ENCODE measurements at places on chromosomes 1 and 21.
A peak's percentile ranks its signal among the peaks of the same experiment; 100 is the strongest.

- DNase-seq, result no peak
Observed at GRCh38 chr21:38950435-38951094, 144.8 kb downstream of the ETS2 start.

DNA sequence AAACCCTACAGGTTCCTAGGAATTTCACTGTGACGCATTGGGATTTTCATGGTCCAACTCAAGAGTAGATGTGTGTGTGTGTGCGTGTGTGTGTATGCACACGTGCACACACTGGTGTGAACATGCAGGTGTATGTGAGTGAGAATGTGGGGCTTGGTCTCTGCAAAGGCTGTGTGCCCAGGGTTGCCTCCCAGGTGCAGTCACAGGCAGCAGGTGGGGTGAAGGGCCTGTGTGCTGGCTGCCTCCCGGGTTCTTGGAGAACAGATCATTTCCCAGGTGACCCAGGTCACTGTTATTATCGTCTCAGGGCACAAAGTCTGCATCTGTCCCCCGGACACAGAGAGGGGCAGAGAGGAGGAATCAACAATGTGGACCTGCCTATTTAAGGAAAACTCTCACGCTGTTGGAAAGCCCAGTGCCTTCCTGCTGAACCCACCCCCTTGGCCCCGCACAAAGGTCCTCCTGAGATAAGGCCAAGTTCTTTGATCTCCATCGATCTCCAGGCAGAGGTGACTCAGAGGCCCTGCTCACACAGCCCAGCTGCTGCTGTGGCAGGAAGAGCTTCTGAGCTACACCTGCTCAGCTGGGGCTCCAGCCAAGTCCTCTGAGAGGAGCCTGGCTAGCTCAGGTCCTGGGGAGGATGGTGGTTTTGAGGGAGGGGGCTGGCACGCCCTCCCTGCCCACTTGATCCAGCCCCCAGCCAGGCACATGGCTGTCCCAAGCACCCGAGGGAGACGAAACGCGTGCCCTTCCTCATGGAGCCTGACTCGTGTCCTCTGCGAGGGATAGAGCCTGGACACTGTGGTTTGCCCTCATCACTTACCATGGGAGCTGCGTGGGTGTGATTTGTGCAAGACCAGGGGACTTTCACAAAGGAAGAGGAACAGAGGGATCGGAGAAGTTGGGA is 134.0 kb upstream of the ARHGEF16 start:
- no peak for DNase-seq

GRCh38 chr1:64631346-64632034 is 113.4 kb upstream of the RAVER2 start:
- no peak for DNase-seq

- no peak for DNase-seq
Observed at GRCh38 chr21:31752352-31752751, 20.4 kb upstream of the SCAF4 start.

- DNase-seq, result no peak
Observed at GRCh38 chr21:44952929-44953627, 13.2 kb downstream of the SLX9 start.

GRCh38 chr1:164971921-164972415 is 384.5 kb downstream of the LMX1A start:
- peak; percentile 88 for DNase-seq

DNA sequence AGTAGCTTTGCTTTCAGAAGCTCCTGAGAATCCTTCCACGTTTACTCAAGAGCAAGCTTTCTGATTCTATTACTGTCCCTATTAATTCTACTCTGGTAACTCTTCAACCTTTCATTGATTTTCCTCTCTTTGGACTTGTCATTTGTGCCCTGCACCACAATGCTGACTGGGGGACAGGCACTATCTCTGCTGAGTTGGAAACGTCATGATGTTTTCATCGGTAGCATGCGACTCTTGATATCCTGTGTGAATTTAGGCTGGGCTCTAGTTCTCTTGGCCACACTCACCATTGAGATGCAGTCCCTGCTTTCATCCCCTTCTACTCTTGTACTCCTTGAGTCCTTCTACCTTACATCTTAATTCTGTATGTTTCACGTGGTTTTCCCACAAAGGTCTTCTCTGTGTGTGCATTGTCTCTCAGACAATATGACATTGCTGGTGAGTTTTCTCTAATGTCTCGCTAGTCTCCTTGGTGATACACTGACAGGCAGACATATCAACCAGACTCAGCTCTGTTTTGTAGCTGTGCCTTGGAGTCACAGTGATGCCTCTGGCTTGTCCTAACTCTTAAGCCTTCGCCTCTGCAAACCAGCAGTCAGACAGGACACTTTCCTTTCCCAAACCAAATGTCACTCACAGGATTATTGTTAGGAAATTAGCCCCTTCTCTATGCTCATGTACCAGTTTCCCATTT is 223.6 kb upstream of the ADGRL2 start:
- no peak for DNase-seq

- DNase-seq, result no peak
Observed at GRCh38 chr1:1333551-1334241, 2.6 kb downstream of the TAS1R3 start.

GRCh38 chr21:36589352-36589971 is 109.5 kb upstream of the SIM2 start:
- DNase-seq, result peak; percentile 71

- DNase-seq, result no peak
Observed at GRCh38 chr1:235160383-235160956, 580 bp downstream of the RBM34 start.

DNA sequence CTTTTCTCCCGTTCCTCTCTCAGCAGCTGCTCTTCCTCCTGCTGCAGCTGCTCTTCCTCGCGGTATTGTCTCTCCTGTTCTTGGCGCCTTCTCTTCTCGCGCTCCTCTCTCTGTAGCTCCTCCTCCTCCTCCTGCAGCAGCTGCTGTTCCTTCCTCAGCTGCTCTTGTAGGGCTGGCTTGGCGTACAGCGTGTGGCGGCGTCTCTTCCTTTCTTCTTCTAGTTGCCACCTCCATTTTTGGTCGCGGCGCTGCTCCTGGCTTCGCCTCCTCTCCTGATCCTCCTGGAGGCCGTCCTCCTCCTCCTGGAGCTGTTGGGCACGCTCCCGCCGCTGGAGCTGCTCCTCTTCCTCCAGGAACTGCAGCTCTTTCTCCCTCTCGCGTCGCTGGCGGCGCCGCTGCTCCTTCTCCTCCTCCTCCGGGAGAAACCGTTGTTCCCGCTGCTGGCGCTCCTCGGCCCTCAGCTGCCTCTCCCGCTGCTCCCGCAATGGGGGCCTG is 4.8 kb downstream of the TCHH start:
- peak; percentile 70 for DNase-seq

DNA sequence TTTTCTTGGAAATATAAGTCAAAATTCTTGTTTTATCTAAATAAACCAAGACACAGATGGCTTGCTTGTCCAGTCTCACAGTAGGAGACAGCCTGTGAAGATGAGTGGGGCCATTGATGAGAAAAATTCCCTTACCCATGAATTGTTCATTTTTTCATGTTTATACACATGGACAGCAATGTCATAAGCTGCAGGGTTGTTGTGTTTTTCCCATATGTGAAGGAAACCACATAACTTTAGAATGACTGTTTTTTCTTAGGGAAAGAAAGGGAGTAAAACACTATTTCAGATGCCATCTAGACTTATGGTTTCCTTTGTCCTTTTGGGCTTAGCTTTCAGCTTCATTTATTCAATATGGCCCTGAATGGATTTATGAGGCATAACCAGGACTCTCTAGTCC is 622.5 kb upstream of the NR5A2 start:
- DNase-seq, result no peak

DNA sequence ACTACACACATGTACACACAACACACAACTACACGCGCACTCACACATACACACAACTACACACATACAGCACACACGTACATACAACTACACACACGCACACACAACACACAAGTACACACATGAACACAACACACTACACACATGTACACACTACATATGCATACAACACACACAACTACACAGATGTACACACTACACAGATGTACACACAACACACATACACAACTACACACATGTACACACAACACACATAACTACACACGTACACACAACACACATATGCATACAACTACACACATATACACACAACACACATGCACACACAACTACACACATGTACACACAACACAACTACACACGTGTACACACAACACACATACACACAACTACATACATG is 318.6 kb downstream of the CAMTA1 start:
- no peak for DNase-seq

DNA sequence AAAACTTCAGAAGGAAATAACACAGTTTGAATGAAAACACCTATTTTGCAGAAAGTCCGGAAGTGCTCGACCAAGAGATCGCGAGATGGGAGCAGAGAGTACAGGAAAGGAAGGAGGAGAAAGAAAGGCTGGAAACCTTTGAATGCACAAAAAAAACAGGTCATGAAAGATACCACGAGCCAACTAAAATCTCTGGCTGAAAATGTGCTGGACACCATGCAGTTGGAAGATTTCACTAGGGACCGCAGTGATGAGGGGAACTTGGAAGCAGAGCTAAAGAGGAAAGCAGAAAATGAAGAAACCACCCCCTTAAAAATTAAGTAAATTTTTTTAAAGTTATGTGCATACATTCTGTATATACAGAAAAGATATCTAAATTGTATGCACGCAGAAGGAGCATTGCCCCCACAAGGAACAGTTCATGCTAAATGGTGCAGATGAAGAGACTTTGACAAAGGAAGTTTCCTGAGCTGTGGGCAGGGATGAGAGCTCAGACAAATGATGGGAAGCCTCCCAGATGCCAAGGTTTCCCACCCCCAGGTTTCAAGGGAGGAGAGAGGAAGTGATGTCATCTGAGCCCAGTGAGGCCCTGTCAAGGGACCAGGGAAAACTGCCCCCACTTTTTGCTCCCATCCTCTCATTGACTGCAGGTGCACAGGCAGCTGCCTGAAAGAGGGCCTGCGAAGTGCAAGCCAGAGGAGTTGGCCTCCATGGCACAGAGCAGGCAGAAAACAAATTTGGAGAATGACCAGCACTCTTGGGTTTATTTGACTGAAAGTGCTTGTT is 52.5 kb downstream of the ETS2 start:
- no peak for DNase-seq

DNA sequence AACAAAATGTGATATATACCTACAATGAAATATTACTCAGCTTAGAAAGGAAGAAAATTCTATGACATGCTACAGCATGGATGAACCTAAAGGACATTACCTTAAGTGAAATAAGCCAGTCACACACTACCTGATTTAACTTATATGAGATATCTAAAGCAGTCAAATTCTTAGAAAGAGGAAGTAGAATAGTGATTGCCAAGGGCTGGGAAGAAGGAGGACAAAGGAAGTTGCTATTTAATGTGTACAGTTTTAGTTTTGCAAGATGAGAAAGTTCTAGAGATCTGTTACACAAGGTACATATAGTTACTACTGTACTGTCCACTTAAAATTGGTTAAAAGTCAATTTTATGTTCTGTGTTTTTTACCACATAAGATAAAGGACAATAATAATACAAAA is 87.5 kb upstream of the KCTD3 start:
- no peak for DNase-seq

- no peak for DNase-seq
Observed at GRCh38 chr1:208634346-208635140, 390.4 kb upstream of the PLXNA2 start.

DNA sequence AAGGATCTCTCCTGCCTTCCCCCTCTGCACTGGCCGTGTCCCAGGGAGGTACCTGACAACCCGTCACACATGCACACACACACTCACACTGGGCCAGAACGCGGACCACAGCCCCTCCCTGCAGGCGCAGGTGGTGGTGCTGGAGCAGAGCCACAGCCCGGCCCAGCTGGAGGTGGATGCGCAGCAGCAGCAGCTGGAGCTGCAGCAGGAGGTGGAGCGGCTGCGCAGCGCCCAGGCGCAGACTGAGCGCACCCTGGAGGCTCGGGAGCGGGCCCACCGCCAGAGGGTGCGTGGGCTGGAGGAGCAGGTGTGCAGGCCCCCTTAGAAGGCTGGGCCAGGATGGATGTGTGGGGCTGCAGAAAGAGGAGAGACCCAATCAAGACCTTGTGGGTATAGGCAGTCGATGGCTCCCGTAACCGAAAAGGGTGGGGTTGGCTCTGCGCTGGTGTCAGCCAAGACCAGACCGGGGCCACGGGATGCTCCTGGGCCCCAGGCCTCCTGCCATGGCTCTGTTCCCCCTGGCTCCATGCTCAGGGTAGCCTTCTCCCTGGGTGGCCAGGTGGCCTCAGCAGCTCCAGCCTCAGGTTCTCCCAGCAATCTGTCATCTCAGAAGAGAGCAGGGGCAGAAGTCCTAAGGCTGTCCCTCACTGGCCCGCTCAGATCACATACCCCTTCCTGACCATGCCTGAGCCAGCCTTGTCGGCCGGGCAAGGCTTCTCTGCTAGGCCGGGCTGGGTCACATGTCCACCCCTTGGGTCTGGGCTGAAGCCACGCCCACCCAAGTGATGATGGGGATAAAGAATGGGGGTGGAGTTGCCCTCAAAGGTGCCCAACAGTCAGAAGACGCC is 8.9 kb downstream of the MFAP2 start:
- DNase-seq, result peak; percentile 82

DNA sequence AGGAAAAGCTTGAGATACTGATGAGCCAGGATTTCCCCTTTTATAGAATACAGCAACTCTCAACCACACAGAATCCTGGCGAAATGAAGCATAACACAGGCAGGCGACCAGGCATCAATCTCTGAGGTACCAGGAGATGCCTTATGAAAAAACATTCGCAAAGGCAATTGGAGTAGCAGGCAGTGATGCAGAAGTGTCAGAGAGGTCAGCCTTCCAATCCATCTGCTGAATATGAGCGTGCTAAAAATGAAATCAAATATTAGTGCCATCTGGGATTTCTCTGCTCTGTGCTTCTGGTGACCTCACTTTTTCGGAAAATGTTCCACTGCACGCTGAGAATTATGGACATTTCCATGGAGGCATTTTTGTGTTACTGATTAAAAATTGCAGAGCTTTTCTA is 258.8 kb downstream of the VAV3 start:
- DNase-seq, result no peak

DNA sequence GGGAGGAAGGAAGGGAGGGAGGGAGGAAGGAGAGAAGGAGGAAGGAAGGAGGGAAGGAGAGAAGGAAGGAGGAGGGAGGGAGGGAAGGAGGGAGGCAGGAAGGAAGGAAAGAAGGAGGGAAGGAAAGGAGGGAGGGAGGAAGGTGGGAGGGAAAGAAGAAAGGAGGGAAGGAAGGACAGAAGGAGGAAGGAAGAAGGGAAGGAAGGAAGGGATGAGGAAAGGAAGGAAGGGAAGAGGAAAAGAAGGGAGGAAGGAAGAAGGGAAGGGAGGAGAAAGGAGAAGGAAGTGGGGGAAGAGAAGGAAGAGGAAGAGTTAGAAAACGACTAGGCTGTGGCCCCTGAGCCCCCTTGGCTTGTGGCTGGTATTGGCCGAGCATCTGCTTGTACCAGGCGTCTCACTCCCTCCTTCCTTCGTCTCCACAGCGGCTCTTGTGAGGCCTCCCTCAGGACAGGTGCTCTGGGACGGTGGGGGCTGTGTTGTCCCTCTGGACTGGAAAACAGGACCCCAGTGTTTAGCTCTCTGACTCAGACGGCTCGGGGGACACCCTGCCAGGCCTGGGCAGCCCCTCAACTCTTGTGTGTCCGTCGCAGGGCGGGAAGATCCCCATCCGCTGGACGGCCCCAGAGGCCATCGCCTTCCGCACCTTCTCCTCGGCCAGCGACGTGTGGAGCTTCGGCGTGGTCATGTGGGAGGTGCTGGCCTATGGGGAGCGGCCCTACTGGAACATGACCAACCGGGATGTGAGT is 36.2 kb upstream of the C1QA start:
- DNase-seq, result no peak

- no peak for DNase-seq
Observed at GRCh38 chr1:42974767-42975437, 16.2 kb upstream of the SLC2A1 start.

- peak; percentile 12 for DNase-seq
Observed at GRCh38 chr1:39995973-39996393, 41.0 kb downstream of the MFSD2A start.
